ENCODE measurements at places on chromosomes 7 and 10.

- no peak for DNase-seq
Measured at GRCh38 chr7:90708841-90709317, 112.8 kb downstream of the CDK14 start.

DNA sequence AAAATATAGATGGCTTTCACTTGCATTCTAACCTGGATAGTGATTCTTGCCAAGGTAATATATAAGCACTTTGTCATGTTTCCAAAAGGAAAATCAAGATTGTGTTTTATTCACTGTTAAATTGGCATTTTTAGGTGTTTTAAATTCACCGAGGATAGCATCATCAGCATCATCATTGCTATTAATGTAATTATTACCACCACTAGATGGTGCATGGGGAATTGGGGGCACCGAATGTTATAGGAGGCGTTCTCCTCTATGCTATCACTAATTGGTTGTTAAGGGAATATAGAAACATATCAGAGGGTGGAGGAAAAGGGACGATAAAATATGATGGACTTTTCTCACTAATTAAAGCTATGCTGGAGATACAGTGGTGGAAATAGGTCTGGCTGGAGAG lies 95.5 kb downstream of the CELF2 start:
- DNase-seq, result no peak

GRCh38 chr7:45258533-45259226 lies 101.1 kb downstream of the RAMP3 start:
- DNase-seq, result no peak

DNA sequence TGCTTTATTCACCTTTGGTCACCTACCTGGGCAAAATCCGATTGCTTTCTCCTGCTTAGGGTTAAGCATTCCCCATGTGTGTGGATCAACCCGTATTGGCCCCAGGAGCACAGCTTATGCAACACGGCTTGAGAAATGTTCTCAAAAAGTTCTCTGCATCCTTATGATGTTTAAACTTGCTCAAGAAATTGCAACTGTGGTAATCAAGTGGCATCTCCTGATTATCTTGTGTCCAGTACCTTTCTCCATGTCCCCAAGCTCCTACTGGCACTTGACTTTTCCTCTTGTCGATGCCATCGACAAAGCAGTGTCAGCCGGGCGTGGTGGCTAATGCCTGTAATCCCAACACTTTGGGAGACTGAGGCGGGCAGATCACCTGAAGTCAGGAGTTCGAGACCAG lies 4.7 kb upstream of the PKD2L1 start:
- no peak for DNase-seq

GRCh38 chr7:44158096-44158872 lies 17.2 kb upstream of the MYL7 start:
- DNase-seq, result no peak

GRCh38 chr10:121511943-121512342 lies 86.3 kb downstream of the FGFR2 start:
- DNase-seq, result no peak

DNA sequence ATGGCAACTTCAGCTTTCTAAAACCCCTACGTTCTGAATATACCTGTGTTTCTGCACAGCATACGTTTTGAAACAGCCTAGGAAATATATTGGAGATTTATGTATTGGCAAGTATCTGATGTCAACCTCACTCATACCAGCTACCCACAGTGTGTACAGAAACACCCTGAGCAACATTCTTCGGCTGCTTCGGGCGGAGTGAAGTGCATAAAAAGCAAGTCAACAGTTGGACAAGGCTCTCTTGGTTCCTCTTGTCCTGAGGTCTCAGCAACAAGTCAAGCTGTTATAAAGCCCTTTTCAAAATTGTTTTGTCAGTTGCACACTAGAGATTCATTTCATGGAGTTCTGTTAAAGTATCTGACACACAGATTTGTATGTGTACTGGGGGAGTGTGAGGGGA lies 40.0 kb upstream of the PAPSS2 start:
- no peak for DNase-seq

- DNase-seq, result no peak
Measured at GRCh38 chr10:14529351-14529750, 198.6 kb upstream of the FRMD4A start.

- DNase-seq, result peak; percentile 84
Measured at GRCh38 chr10:99431190-99431760, 851 bp upstream of the GOT1 start.

DNA sequence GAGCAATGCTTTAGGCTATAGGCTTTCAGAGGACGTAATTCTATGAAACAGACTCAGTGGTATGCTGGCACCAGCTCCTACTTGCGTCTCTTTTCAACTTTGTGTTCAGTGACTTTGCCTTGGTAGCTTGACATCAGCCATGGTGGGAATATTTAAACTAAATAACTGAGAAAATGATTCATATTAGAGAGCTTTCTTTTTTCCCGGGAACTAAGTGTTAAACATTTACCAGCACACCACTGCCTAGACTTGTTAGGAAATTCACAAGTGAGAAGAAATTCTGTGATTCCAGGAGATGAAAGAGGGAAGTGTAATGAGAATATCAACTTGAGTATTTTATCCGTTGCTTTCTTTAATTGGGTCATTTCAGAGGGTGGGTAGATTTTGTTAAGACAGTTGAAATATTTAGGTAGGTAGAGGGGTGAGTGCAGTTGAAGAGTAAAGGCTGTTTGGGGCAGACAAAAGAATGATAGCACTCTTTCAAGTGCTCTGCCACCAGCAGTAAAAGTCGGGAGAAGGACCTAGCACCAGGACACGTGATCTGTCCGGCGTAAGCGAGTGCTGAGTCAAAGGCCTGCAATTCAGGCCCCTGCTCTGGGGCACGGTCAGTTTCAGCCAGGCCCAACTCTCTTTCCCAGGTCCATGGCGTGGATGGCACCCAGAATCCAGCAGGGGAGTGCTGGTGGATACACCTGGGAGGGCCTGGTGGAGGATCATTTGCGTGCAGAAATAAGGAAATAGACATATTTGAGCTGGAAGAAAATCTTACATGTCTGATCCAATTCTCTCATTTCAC lies 206.3 kb downstream of the SNX10 start:
- no peak for DNase-seq

DNA sequence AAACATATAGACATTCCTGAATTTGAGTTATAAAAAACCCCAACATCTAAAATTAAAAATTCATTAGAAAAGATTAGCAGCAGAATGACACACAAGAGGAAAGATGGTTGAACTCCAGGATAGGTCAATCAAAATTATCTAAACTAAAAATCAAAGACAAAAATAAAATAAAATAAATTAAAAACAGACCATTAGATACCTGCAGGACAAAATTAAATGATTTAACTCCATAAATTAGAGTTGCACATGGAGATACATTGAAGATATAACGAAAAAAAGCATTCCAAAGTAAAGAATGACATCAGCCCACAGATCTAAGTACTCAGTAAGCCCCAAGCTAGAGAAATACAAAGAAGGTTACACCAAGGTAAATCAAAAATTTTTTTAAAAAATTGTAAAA lies 226.1 kb upstream of the SORCS1 start:
- DNase-seq, result no peak

DNA sequence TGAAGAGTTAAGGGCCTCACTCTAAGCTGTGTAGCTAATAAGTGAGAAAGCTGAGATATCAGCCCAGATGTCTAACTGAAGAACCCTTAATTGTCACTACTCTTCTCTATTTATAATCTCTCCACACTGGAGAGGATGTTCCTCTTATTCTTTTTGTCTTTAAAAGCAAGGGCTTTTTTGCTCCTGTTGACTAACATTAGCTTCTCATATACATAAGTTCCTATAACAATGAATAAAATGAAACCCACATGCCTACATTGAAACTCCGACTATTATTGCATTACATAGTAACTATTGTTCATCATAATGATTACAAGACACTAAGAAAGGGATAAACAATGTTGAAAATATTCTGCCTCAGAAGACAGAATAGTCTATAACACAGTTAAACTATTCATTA lies 67.1 kb downstream of the GNAT3 start:
- no peak for DNase-seq

DNA sequence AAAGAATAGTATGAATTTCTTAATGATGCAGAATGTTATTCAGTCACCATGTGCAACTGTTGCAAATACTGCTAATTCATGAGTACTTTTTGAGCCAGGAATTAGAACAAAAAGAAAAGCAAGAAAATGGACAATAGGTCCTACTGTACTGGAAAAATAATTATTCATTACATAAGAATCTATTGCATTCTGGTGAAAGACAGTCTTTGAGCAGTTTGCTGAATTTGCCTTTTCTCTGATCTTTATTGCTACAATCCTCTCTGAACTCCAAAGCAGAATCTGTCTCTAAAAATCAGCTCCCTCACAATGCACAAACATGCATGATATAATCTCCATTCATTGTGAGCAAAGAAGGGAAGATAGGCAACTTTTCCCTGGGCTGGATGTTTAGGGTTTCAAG lies 12.8 kb downstream of the IFIT2 start:
- DNase-seq, result no peak

- DNase-seq, result no peak
Measured at GRCh38 chr10:83880252-83880791, 259.0 kb upstream of the GHITM start.

GRCh38 chr7:73831834-73832651 lies 1.2 kb downstream of the CLDN4 start:
- DNase-seq, result peak; percentile 95

- no peak for DNase-seq
Measured at GRCh38 chr10:11603741-11604140, 7.7 kb downstream of the USP6NL start.

- no peak for DNase-seq
Measured at GRCh38 chr10:14004536-14004935, 326.2 kb downstream of the FRMD4A start.

DNA sequence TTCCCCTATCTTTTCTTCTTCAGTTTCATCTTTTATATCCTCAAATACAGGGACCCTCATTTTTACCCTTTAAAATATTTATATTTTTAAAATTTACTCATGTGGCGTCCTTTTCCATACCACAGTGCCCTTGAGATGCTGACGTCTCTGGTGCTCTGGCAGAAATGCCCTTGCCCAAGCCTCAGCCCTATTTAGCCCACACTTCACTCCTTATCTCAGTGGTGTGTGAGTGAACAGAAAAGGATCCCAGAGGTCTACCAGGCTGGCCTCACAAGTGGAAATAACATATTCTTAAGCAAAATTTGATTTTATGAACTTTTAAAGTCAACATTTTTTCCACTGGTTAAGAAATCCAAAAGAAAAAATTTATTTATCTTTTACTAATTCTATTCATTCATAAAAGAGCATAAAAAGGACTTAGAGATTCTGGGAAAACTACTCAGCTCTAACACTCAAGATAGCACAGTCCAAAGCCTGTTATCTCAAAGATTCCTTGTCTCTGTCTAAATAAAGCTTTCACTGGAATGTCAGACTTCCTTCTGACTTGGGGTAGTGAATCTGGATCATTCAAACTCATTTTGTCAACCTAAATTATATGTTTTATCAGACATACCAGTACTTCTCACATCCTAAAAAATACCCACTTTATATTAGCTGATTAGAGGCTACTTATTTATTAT lies at the start of gene NEBL:
Gene NEBL, minus strand, starts transcription at position 166 of the 680 bp plus-strand sequence. Its CDS starts 106 bp downstream, at position 60.
- no peak for DNase-seq

DNA sequence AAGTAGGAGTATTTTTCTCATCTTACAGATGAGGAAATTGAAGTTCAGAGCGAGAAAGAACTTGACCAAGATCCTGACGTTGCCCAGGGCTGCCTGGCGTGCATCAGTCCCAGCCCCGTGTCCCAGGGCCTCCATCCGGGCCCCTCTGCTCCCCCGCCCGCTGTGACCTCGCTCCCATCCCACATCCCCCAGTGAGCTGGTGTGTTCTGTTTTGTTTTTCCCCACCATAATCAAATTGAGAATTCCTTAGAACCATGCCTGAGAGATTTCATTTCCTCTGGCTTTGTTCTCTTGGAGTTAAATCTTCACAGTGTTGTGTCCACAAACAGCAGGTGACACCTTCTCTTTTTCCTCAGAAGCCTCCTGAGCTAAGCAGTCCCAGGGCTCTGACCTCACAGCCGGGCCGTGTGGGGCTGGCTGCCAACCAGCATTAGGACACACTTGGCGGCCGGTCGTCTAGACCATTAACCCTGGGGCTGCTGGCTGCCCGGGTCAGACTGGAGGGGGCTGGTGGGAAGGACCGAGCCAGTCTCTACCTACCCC lies 44.3 kb downstream of the PFKP start:
- no peak for DNase-seq

- DNase-seq, result no peak
Measured at GRCh38 chr7:158166386-158167340, 421.0 kb downstream of the PTPRN2 start.

- no peak for DNase-seq
Measured at GRCh38 chr10:50882540-50882983, 2.9 kb downstream of the A1CF start.

- DNase-seq, result peak; percentile 33
Measured at GRCh38 chr7:141074162-141074991, 513 bp downstream of the TMEM178B start.

DNA sequence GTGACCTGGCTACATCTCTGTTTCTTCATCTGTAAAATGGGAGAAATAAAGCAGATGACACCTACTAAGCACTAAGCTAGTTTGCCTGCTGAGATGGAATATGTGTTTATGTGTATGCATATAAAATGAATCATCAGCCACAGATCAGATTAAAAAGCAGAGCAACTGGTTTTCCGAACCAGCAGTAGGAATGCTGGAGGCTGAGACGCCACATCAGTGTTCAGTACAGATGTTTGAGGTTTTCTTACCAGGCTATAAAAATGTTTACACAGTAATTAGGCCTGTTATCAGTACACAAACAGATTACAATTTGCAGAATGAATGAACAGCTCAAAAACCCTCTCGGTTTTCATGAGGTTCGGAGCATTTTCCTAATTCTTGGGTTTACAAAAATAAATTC lies 85.8 kb downstream of the CALN1 start:
- no peak for DNase-seq

DNA sequence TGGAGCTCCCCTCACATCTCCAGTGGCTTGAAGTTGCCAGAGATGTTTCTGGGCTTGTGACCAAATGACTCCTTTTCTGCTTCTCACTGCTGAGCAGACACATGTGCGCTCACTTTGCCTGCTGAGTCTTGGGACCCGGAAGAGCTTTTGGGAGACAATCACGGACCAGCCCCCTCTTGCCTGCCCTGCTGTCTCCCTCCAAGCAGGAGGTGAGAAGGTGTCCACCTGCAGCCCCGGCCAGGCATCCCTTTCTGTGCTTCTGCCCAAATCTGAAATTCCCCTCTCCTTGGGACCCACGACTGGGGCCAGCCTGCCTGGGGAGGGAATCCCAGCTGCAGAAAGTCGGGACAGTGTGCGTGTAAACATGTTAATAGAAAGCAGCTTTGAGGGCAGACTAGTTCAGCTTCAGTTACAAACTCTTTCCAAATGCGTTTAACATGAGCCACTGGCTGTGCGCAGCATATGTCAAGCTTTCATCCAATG lies 31.7 kb downstream of the HTRA1 start:
- DNase-seq, result no peak

DNA sequence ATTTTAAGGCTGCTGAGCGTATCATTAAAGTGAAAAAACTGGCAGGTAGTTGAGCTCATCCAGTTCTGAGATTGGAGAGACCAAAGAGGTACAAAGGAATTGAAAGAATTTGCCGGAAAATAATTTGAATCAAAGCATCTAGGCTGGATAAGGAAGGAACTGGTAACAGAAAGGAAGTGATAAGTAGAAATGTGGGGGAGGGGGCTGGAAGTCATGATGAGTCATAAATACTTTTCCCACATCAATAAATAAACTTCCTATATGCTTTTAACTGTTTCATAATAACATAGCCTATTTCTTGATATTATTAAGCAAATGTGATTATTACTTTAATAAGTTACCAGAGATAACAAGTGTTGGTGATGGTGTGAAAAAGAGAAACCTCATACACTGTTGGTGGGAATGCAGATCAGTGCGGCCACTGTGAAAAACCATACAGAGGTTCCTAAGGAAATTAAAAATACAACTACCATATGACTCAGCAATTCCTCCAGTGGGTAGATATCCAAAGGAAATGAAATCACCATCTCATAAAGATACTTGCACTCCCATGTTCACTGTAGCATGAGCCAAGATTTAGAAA lies 27.0 kb downstream of the ZNF438 start:
- no peak for DNase-seq
